Type B pancreatic cell (in vitro differentiated cells): ENCODE measurements at places on chromosomes 5 and 9.

GRCh38 chr5:38455796-38456330 lies 100.6 kb downstream of the LIFR start:
- no peak for DNase-seq

DNA sequence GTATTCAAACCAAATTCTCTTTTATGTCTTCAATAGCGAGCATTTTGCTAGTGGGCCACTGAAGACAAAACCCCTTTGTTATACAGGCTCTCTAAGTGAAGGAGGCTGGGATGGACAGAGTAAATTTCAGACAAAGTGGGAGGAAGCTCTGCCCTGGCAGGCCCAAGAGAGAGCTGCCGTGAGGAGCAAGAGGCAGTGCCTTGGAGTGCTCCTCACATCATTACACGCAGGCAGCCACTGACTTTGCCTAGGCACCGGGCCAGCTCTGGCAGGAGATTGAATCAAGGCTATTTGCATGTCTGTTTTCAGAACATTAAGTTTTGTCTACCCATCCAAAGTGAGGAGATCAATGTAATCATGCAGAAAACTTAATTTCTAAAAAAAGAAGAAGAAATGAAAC lies 167.7 kb downstream of the CCDC192 start:
- DNase-seq = no peak

GRCh38 chr5:132429463-132430440 lies 60.2 kb downstream of the SLC22A5 start:
- DNase-seq = no peak

- no peak for DNase-seq
Measured at GRCh38 chr5:172741206-172741582, 29.8 kb downstream of the DUSP1 start.

DNA sequence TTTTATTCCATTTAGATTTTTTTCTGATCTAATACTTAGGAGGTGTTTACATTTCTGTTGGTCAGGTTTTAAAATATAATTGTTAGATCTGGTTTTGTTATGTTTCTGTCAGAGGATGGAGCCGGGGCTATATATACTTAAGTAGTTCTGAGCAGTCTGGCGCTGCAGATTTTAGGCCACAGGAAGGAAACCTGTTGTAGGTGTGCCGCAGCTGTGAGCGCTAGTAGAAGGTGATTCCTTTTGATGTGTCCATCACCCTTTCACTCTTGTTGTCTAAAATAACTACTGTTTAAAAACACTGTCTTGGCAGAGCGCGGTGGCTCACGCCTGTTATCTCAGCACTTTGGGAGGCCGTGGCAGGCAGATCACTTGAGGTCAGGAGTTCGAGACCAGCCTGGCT lies 17.0 kb downstream of the ZBTB34 start:
- DNase-seq = no peak

GRCh38 chr9:126852086-126852688 lies 8.3 kb upstream of the ZBTB34 start:
- no peak for DNase-seq
